Osteocyte (in vitro differentiated cells): ENCODE measurements at places on chromosomes 5 and 9.

DNA sequence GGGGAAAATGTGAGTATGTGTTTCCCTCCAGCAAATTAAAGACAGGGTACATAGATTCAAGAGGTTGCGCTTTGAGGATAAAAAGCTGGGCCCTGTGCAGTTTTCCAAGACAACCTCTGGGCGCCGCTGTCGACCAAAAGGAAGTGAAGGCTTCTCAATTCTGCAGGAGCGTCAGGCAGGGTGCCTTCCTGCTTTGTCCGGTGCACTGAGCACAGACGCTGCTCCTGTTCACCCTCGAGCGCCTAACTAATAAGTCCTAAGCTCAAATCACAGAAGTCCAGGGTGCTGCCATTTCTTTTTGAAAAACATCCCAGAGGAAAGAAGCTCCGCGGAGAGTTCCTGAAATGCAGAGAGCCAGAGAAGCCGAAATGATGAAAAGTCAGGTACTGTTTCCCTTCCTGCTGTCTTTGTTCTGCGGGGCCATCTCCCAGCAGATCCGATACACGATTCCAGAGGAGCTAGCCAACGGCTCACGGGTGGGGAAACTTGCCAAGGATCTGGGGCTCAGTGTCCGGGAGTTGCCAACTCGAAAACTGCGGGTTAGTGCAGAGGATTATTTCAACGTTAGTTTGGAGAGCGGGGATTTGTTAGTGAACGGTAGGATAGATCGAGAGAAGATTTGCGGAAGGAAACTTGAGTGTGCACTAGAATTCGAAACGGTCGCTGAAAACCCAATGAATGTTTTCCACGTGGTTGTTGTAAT, at the start of gene PCDHGB1:
Gene PCDHGB1, plus strand, starts transcription at position 183 of the 703 bp plus-strand sequence. Its CDS starts 162 bp downstream, at position 345.
- DNase-seq: no peak

- DNase-seq: no peak
These were observed 116.0 kb downstream of the MLLT3 start for GRCh38 chr9:20506099-20506900.

DNA sequence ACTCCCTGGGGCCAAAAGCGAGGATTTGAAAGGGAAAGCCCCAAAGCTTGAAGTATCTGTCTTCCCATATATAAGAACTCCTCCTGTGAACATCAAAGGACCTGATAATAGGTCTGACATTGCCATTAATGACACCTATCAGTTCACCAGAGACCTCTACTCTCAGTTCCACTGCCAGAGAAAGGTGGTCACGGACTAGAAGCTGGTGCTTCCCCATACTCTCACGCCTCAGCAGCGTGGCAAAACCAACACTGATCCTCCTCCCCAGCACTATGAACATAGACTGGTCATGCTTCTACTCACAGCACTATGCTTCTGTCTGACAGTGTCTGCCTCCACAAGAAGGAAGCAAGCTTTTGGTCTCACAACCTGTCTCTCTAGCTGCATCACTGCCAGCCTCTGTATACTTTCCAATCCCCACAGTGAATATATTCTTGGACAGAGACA, 37.9 kb downstream of the NRG2 start:
- DNase-seq: no peak

- no peak for DNase-seq
These were observed 166.3 kb downstream of the RORB start for GRCh38 chr9:74663439-74663838.

- DNase-seq: no peak
These were observed 21.1 kb downstream of the FAT2 start for GRCh38 chr5:151570058-151570457.

DNA sequence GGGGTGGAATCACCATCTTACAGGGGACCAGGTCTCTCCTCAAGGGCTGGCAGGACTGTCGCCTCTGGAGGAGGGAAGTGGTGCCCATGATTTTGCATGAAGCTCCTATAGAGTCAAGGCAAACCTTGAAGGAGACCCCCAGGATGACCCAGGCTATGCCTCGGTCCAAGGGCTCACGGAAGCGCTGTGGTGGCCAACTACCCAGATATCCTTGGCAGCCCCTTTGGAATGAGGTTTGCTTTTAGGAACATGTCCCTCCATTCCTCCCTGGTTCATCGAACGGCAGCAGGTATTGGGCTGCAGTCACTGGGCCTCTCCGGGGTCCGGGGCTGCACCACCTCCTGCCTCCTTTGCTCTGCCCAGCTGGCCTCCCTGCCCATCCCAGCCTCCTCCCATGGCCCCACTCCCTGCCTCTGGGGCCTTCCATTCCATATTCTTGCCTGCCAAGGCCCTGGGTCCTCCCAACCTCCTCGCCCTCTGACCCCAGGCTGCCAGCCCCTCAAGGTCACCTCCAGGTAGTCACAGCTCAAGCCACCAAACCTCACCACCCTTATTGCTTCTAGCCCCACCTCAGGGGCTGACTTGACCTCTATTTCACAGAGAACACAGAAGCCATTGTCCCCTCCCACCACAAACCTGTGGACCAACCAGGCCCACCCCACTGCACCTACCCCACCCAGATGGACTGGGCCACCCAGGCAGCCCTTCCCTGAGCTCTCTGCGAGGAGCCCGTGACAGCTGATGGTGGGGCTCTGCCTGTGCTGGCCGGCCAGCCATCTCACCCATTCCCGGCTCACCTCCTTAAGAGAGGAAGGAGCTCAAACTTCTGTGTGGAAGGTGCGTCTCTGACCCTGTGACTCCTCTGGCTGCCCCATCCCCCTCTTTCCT, 3.6 kb upstream of the IL3 start:
- DNase-seq: peak; percentile 73

DNA sequence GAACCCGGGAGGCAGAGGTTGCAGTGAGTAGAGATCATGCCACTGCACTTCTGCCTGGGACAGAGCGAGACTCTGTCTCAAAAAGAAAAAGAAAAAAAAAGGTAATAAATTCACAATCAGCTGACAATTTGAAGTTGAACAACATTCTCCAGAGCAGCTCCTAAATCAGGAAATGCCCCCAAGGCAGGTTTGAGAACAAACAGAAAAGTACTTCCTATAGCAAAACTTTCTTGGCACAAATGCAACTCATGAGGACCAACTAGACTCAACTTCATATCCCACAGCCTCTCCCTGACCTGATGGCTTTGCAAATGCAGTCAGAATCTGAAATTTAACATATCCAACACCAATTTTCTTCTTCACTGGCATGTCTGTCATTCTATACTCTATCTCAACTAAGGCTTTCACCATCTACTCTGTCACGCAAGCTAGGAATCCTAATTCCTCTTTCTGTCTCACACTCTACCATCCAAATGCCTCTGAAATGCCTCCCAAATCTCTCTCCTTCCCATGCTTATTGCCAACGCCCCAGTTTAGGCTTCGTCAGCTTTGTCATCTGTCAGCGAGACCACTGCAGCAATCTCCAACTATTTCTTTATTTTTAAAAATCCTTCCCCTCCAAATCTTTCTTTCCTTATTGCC, 113.3 kb downstream of the MAPKAP1 start:
- DNase-seq: no peak

DNA sequence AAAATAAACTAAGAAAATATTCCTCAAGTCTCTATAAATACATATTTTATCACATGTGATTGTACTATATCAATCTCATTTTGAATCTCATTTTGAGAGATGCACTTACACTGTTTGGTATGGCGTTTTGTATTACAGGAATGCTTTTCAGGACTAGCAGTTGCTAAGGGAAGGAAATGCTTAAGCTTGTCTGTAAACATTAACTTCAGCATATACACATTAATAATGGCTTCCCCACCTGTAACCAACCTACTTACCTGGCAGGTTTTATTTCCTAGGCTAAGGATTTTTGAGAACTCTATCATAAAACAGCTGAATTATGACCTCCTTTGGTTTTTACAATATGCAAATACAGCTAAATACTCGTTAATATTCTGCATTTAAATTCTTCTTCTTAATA, 141.0 kb upstream of the GRHPR start:
- DNase-seq: no peak

DNA sequence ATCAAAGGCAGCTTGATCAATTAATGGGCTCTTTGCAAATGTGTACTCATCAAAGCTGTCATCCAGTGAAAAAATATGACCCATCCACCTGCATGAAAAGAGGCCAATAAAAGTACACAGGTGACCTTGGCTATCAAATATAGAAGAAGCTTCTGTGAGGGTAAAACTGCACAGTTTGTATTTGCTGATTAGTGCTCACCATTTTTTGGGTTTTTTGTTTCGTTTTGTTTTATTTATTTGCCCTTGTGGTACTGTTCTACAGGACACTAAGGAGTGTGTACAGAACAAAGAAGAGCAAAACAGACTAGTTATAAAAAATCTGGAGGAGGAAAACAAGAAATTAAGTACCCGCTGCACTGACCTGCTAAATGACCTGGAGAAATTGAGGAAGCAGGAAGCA, 101.3 kb downstream of the CNTLN start:
- no peak for DNase-seq

GRCh38 chr5:172450861-172451695, 3.2 kb downstream of the SH3PXD2B start:
- DNase-seq: no peak
